ENCODE measurements at places on chromosomes 1 and 21.

- DNase-seq, result no peak
These were observed 82.3 kb downstream of the NOTCH2 start for GRCh38 chr1:119987112-119987511.

DNA sequence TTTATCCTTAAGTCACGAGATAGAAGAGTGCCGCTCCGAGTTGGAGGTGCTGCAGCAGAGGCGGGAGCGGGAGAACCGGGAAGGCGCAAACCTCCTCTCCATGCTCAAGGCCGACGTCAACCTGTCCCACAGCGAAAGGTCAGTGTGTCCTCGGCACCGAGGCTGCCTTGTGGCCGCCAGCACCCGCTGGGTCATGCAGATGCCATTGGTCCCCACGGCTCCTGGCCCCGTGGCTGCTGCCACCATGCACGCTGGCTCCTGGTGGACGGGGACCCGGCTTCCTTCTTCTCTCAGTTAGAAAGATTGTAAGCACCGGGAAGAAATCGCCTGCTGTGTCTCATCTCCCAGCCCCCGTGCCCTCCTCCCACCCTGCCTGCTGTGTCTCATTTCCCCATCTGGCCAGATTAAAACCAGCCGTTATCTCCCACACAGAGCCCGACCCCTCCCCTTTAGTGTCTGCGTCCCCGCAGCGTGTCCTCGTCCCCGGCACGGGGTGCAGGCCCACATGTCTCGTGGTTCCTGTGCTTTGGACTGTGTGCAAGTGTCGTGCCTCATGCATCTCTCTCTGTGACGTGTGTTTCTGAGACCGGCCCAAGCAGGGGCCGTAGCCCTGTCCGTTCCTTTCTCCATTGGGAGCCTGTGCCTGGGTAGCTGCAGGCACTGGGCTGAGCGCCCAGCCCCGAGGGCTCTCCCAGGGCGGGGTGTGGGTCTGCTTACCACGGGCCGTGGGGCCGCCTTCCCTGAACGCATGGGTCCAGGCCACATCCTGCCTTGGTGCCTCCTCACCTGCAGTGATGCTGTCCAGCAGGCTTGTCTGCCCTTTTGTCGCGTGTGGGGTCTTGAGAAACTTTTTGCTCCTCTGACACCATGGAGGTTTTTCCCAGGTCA is 62.1 kb downstream of the PCNT start:
- no peak for DNase-seq

DNA sequence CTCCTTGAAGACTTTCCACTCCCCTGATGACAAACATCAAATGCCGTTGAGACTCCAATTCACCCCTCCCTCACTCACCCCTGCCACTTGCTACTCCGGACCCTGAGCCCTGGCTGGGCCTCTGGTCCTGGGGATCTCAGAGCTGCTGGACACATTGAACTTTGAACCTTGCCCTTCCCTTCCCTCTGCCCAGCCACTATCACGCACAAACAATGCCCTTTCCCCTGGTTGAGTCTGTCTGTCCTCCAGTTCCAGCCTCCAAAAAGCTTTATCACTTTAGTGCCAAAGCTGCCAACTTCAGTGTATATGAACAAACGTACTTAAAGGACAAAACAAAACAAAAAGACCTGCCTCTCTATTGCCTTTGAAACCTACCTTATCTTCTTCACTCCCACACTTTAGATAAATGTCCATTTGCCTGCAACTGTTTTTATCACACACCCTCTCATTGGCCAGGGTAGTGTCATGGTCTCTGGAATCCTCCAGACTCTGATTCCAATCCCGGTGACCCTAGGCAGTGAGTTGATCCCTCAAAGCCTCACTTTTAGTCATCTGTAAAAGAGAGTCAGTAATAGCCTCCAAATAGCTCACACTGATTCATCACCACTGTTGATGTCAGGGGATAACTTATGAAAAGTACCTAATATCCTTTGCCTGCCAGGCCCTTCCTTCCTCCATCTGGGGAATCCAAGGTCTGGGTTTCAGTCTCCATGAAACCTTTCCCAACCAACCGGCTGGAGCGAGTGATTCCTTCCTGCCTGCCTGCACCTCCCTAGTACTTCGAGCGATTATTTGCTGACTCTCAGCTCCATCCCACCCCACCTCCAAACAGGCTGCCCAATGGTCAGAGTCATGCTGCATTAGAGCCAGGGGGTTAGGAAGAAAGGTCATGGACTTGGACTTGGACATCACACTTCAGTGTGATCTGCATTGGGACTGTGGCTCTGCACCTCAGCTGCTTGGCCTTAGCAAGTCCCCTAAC is 15.9 kb upstream of the SPOCD1 start:
- DNase-seq, result no peak

GRCh38 chr1:37545019-37545418 is 9.1 kb downstream of the SNIP1 start:
- no peak for DNase-seq

DNA sequence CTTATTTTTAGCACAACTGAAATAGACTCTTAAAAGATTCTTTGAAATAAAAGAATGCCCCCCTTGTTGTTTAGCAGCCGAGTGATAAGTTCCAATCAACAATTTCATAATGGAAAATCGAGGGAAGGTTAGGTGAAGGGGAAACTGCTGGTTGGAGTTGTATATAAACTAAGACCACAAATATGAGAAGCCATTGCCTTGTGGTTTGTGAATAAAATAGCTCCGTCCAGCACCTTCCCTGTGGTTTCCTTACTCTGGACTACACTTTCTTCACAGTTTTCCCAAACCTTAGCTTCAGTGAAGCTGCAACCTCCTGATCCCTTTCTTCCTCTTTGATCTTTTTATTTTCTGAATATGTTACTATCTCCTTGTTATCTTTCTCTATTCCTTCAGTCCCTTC is 6.7 kb upstream of the RAB3GAP2 start:
- no peak for DNase-seq

DNA sequence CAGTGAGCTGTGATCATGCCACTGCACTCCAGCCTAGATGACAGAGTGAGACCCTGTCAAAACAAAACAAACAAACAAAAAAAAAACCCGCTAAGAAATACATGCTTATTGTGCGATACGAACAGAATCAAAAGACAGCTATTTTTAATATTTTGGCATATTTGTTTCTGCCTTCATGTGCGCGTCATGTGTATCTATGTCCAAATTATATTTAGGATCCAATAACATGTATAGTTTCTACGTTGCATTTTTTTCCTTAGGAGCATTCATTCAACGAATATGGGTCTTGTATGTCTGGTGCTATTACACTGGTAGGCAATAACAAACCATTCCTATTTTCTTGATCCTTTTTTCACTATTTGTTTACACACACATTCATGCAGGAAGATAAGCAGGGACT is 1.8 kb downstream of the CD46 start:
- DNase-seq, result no peak

DNA sequence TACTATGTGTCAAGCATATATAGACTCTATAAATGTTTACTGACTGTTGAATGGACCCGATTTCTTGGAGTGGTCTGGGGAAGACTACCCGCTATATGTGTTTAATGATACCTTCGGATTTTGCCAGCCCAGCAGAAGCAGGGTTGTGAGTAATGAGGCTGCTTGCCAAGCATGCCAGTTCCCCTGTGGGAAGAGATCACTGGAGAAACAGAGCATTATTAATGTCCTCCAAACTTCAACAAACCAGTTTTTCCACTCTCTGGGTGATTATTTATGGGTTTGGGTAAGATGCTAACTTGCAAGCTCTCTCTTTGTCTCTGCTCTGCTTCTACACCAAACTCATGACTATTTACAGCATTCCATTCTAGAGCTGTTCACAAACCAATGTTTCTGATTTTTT is 25.1 kb upstream of the PHGDH start:
- DNase-seq, result peak; percentile 49

GRCh38 chr1:179303200-179303785 is 9.7 kb downstream of the SOAT1 start:
- DNase-seq, result peak; percentile 97

DNA sequence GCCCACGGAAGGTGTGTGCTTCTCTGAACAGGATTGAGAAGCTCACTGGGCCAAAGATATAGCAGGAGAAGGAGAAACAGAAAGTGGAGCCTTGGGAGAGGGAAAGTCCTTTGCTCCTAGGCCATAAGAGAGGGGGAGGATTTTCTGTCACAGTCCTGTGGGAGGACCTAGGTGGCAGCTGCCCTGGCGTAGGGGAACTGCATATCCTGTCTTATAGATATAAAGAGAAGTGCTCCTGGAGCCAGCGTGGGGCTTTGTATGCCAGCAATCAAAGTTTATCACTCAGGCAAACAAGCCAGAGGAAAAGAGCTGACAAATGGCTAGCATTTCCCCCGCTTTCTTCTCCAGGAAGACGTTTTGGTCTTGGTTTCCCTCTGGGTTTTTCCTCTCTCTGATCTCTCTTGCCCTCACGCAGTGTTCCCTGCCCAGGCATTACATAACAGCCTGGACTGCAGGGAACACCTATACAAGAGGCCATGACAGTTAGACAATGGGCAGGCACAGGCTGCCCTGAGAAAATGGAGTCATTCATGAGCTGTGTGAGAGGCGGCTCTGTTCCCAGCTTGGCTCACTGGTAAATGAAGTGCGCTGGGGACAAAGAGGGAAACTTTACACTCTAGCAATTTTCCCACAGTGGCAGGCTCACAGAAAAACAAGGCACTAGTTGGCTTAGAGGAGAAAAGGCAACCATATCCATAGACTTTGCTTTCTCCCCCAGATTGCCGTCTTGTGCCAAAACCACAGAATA is 52.5 kb upstream of the ZNF648 start:
- no peak for DNase-seq

DNA sequence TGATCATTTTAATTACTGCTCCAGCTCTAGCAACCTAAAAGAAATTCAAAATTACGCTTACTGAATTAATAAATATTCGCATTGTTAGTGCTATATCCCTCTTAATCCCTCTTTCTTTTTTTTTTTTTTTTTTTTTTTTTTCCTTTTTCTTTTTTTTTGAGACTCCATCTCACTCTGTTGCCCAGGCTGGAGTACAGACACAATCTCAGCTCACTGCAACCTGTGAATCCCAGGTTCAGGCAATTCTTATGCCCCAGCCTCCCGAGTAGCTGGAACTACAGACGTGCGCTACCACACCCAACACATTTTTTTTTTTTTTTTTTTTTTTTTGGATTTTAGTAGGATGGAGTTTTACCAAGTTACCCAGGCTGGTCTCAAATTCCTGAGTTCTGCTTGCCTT is 157.1 kb downstream of the KCNT2 start:
- no peak for DNase-seq

DNA sequence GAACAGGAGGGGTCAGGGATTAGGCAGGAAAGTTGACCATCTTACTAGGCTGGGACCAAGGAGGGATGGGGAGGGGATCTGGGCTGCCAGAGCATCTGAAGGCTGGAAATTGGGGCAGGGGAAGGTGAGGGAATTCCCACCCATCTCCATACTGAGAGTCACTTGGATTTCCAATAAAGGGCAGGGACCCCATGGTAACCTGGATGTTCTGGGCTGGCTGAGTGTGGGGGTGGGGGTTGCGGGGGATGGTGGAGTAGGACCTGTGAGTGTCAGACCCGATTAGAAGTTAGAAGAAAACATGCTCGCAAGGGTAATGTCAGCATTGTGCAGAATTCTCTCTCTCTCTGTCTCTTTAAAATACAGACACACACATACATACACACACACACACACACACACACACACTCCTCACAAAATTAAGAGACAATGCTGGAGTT is 40.0 kb upstream of the EPS15 start:
- no peak for DNase-seq

DNA sequence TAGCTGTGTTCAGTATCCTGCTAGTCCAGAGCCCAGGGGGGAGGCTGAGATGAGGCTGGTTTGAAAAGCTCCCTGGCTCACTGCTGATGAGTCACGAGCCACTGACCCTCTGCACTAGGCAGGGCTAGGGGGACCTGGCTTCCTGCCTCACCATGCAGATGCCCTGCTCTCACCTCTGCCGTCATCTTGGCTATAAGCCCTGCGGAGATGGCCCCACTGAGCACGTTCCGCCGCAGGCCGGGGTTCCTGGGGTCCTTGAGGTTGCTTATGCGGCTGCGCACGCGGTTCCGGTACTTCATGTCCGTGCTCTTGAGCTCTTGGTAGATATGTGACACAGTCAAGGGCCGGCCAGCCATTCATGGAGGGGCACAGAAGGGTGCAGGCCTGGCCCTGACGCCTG is 24.1 kb upstream of the ZNF436 start:
- no peak for DNase-seq

- DNase-seq, result no peak
These were observed 226.2 kb downstream of the RHOU start for GRCh38 chr1:228961511-228961910.

DNA sequence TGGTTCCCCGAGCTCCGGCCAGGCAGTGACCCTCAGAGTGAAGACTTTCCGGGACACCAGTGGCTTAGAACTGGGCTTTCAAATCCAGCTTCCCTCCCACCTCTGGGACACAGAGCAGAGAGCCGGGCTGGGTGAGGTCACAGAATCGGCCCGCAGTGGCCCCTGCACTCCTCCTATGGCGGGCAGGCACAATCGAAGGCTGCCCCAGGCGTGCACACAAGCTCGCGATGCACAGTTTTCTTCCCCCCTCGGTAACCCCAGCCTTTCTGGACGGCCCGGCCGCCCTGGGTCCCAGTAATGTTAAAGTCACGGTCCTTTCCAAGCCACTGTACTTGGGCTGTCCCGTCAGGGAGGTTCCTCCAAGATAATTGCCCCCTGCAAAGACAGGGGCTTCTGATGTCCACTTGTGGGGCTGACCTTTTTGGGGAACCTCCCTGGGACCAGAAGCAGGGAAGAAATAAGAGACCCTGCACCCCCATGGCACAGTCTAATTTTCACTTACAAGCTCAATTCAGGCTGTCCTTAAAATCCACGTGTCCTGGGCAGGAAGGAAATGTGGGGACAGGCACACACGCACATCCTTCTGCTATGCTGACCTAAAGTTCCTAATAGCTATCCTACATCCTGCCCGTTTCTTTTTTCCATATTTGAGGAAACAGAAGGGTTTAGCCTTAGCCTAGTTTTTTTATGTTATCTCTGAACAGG is 13.7 kb downstream of the TFF3 start:
- no peak for DNase-seq

GRCh38 chr1:52814465-52814864 is 28.1 kb upstream of the ZYG11A start:
- DNase-seq, result no peak

- DNase-seq, result no peak
These were observed 82.9 kb downstream of the ITPKB start for GRCh38 chr1:226656201-226656600.

GRCh38 chr1:233982827-233983518 is 78.5 kb downstream of the SLC35F3 start:
- DNase-seq, result no peak
